Esophagus squamous epithelium (tissue), 5 donors: ENCODE measurements at places on chromosomes 5 and 9.

DNA sequence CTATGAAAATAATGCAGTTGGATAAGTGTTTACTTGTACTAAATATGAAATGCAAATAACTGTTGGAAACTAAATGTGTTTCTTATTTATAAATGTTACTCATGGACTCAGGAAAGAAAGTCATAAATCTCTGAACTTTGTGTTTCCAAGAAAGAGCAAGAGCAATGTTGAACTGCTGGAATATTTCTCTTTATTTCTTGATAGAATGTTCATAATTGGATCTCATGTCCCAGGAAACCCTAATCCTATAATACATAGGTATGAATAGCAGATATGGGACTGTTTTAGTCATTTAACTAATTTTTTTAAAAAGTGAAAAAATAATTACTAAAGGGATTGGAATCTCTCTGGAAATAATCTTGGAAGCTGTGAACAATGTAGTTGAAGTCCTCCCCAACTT is 245.0 kb upstream of the ACTBL2 start:
- DNase-seq = no peak

GRCh38 chr5:107032629-107033028 is 638.1 kb downstream of the EFNA5 start:
- no peak for DNase-seq

DNA sequence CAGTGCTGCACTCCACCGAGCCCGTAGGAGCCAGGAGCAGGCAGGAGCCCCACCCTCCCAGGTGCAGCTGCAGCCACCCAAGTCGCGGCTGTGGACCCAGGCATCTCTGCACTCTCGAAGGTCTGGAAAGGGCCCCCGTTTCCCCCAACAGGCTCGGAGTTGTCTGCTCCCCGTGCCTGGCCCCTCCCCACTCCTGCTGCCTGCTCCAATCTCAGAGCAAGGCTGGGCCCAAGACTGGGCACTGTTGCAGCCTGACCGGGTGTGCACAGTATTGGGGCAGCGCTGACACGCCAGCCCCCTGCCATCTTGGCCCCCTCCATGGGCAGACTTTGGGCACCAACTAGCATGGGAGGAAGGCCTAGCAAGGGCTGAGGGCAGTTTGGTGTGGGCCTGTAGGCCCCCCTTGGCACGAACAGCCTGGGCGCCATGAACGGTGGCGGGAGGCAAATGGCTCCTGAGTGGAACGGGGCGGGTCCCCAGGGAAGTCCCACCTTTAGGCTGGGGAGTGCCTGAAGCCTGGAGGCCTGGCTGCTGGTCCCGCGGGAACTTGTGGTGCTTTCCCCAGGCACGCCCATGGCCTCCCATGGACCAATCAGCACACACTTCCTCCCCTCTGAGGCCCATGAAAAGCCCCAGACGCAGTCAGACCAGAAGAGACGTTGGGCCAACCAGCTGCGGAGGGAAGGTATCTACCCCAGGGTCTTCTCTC is 60.4 kb downstream of the PSAT1 start:
- no peak for DNase-seq

DNA sequence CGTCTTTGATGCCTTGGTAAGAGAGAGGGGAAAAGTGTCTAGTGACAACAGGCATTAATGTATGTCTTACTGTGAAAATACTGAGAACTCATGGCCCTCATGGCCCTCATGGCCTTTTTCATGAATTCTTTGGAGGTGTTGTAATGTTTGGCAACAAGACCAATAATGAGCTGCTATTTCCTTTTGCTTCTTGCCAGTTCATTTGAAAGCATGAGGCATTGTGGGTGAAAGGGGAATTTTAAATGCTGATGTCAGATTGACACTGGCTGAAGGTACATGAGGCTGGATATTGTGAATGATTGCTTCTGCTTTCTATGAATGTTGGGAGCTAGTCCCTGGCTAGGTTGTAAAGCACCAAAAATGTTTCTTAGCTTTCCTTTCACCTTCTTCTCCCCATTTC is 79.2 kb downstream of the DOCK2 start:
- no peak for DNase-seq

- no peak for DNase-seq
These were observed 52.2 kb upstream of the IRX4 start for GRCh38 chr5:1934801-1935429.

GRCh38 chr9:136667214-136667939 is 4.7 kb downstream of the EGFL7 start:
- DNase-seq = no peak

DNA sequence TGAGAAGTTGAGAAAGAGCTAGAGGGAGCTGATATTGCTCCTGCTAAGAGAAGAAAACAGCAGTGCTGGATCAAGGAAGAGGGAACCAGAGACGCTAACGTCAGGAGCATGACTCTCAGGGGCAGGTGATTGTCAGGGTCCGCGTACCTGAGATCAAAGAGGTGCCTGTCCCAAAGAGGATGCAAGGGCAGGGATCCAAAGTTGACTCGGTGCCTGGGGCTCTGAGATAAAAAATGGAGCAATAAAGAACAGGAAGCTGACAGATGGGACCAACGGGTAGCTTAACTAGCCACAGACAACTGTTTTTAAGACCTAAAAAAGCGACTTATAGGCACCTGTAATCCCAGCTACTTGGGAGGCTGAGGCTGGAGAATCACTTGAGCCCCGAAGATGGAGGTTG is 517.8 kb downstream of the IRX1 start:
- DNase-seq = no peak

- no peak for DNase-seq
These were observed 106.2 kb downstream of the ST8SIA4 start for GRCh38 chr5:100796851-100797250.

- no peak for DNase-seq
These were observed 82.7 kb downstream of the PARP8 start for GRCh38 chr5:50749181-50749580.

DNA sequence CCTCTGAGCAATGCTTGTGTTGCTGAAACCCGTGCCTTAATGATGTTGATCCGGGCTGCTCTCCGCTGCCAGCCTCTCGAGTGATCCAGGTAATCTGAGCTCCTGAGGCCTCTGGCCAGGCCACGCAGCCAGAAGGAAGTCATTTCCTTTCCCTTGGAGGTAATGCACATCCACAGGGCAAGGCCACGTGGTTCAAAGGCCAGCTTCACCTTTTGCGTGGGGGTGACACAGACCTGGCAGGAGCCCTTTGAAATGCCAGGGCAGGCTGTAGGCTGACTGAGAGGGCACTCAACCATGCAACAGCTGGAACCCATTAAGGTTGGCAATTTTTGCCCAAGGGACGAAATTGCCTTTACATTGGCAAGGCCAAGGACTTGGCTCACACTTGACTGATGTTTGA is 80.4 kb downstream of the LIX1 start:
- DNase-seq = no peak

DNA sequence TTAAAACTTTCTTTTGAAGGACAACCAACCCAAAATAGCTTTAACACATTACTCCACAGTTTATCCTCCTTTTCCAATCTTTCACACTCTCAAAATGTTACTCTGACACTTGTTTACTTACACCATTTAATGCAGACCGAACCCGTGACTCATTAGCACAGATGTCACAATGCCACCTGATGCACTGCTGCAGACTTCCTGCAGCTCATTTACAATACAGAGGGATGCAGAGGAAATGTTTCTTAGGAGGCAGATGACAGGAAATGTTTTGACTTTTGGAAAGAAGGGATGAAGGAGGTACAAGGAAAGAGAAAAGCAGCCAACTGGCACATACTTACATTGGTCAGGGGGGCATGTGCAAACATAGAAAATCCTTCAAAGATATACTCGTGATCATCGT is 39.0 kb downstream of the DROSHA start:
- DNase-seq = no peak

- DNase-seq = no peak
These were observed 923 bp downstream of the RECK start for GRCh38 chr9:36037549-36038122.

GRCh38 chr5:9265441-9266287 is 280.2 kb downstream of the SEMA5A start:
- no peak for DNase-seq

- no peak for DNase-seq
These were observed 193.8 kb upstream of the TRIM32 start for GRCh38 chr9:116493183-116493860.

DNA sequence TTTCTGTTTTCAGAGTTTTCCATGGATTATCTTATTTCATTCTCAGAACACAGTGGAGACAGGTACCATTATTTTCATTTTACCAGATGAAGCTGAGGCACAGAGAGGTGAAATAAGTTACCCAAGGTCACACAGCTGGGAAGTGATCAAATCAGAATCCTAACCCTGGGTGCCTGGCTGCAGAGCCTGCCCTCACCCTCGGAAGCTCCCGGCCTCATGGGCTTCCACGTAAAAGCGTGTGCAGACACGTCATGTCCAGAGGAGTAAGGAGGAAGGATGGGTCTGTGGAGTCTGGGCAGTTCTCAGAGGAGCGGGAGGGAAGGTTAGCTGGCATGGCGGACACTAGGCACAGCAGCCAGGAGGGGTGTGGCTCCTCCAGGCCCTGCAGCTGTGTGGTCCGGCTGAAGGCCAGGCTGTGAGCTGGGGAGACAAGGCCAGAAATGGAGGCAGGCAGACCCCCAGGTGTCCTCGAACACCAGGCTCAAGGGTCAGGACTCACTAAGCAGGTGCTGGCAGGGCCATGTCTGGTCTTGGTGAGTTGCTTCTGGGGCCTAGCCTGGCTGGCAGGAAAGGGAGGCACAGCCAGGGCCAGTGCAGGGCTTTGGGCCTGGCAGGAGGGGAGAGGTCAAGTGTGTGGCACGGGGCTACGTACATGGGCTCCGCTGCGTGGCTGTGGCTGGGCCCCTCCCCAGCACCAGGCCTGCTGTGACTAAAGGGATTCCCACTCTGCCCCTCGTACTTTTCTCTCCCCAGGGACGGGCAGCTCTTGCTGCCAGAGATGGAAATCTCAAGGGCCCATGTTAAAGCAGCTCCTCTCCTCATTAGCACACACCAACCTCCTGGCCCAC is 5.6 kb downstream of the TBC1D9B start:
- no peak for DNase-seq

DNA sequence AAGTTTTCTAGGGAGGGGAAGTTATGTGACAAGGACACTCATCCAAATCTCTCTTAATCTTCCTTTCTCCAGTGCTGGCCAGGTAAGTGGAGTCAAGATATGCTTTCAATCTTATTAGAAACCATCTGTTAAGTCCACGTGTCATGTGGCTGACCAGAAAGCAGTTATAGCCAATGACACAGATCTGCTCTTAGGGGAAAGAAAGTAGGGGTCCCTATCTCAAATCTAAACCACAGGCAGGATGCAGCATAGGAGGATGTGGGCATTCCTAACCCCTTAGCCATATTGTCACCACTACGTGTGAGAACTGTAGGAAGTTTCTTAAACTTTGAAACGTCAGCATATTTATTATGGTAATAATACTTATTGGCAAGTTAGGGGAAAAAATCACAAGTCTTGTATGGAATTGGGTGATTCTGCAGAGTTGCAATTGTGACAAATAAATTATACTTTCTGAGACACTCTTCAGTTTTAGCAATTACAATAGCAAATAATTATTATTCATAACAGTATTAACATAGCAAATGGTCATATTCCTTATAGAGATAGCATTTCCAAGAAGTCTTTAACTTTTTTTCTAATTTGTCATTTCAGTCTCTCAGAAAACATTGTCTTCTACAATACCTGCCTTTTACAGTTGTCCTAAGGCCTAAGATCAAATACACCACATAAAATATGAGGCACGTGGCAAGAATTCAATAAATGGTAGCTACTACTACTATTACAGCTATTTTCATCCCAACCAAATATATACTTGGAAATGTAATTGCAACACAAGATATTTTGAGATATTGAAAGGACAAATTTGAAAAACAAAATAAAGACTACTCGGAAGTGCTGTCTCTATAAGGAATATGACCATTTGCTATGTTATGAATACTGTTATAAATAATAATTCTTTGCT is 236.9 kb downstream of the PDE4D start:
- DNase-seq = no peak

- no peak for DNase-seq
These were observed 111.8 kb upstream of the TLE1 start for GRCh38 chr9:81801190-81801589.

DNA sequence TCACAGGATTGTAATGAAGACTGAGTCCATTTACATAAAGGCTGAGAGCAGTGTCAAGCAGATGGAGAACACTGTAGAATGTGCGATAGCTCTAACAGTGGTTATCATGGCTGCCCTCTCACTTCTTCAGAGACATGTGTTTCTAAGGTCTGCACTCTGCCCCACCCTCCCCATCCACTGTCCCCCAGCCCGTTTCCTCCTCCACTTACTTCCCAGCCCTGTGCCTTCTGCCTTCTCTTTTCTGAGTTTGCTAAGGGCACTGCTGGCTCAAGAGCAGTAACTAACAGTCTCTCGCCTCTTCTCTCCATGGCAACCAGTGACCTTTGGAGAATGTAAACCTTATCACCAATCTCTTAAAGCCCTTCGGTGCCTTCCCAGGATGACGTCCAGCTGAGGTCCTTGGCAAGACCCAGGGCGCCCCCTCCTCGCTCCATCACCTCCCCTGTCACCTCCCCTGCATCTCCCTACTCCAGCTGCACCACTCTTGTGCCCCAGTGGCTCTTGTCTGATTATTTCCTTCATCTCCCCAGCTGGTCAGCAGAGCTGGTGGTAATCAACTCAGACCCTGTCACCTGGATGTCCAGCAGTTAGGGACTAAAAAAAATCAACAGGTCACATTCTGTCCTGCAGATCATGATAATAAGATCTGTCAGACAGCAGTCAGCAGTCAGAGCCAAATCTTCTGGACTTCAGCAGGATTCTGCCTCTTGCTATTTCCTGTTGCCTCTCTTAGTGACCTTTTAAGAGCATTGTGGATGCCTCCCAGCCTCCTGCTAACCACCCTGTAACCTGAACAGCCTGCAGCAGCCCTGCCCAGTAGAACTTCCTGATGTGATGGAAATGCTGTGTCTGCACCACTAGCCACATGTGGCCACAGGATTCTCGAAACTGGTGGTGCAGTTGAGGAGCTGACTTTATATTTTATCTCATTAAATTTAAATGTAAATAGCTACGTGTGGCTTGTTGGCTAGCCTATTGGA is 9.0 kb downstream of the FXN start:
- no peak for DNase-seq

DNA sequence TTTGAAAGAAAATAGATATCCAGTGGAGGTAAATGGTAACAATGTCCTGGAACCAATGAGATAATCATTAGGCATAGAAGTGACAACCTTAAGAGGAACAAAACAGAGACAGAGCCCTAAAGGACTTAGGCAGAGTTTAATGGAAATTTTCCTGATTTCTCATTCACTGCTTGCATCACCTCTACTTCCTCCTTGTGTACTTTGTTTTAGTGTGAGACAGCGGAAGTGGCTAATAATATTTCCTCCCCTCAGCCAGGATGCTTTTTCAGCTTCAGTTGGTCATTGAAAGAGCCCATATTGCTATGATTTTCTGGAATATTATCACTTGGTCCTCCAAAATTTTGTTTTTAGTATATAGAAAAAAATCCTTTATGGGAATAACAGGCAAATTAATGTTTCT is 153.4 kb upstream of the MPDZ start:
- no peak for DNase-seq
